Stimulated activated CD4-positive, alpha-beta T cell treated with anti-CD3 and anti-CD28 coated beads, Interleukin-4, amount 100 ng/mL, for 48 hours (primary cell): ENCODE measurements at places on chromosomes 6 and 20.

DNA sequence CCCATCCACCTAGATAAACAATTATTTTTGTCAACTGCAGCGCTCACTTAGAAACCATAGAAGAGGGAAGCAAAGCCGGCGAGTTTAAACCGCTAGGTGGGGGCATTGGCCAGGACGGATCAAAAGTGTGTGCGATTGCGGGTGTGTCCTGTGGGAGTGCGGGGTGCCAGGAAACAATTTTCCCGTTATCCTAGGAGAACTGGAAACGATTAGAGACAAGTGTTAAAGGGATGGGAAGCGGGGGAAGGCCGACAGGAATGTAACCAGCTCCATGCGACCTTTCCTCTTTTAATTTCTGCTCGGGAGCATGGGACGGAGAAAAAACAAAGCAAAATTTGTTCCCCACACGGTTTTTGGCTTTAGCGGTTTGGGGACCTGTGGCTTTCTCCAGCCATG, 2.8 kb upstream of the HTR1B start:
- no peak for DNase-seq

GRCh38 chr6:134161041-134161440, 108.6 kb upstream of the SLC2A12 start:
- no peak for DNase-seq

- DNase-seq = no peak
Observed at GRCh38 chr6:76221525-76221924, 149.1 kb upstream of the IMPG1 start.

GRCh38 chr20:8124639-8125038, 7.4 kb upstream of the PLCB1 start:
- DNase-seq = no peak

GRCh38 chr20:59580146-59580946, 24.0 kb upstream of the PHACTR3 start:
- no peak for DNase-seq

- DNase-seq = no peak
Observed at GRCh38 chr6:108727966-108728730, 120.1 kb upstream of the ARMC2 start.

- DNase-seq = no peak
Observed at GRCh38 chr6:136188486-136188885, 61.6 kb downstream of the MTFR2 start.

DNA sequence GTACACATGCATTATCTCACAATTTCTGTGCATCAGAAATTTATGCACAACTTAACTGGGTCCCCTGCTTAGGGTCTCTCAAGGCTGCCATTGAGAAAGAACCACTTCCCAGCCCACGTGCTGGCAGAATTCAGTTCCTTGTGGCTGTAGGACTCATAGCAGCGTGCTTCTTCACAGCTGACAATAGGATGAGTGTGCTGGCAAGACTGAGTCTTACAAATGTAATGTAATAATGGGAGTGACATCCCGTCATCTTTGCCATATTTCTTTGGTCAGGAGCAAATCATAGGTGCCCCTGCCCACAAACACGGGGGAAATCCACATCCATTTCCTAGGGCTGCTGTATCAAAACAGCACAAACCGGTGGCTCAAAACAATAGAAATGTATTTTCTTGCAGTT, 77.4 kb downstream of the FIG4 start:
- no peak for DNase-seq

GRCh38 chr6:169972101-169972651, 220.8 kb downstream of the ERMARD start:
- no peak for DNase-seq

DNA sequence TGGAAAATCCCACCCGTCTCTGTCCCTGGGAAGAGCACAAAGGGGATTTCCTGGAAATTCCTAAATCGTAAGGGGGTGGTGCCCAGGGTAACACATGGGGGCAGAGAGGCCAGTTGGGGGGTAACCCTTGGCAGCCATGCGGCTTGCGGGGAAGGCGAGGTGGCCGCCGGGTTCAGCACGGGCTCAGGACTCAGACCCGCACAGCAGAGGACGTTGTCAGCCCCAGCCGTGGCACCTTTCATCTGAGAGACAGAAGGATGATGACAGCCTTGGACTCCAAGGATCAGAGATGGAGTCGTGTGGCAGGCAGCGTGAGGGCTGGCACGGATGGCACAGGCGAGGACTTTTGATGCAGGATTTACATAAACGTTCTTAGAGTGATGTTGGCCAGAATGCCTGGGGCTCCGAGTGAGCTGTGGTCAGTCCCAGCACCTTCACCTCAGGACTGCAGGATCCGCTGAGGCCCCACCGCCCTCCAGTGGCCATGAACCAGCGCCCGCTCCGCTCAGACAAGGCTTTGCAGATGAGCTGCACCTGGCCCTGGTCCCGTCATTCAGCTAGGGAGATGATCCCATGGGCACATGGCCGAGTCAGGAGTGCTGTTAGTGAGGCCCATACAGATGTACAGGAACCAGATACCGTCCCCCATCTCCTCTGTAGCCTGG, 190.3 kb downstream of the TAF4 start:
- DNase-seq = no peak

- DNase-seq = peak; percentile 19
Observed at GRCh38 chr6:114747995-114748625, 405.3 kb upstream of the HS3ST5 start.

DNA sequence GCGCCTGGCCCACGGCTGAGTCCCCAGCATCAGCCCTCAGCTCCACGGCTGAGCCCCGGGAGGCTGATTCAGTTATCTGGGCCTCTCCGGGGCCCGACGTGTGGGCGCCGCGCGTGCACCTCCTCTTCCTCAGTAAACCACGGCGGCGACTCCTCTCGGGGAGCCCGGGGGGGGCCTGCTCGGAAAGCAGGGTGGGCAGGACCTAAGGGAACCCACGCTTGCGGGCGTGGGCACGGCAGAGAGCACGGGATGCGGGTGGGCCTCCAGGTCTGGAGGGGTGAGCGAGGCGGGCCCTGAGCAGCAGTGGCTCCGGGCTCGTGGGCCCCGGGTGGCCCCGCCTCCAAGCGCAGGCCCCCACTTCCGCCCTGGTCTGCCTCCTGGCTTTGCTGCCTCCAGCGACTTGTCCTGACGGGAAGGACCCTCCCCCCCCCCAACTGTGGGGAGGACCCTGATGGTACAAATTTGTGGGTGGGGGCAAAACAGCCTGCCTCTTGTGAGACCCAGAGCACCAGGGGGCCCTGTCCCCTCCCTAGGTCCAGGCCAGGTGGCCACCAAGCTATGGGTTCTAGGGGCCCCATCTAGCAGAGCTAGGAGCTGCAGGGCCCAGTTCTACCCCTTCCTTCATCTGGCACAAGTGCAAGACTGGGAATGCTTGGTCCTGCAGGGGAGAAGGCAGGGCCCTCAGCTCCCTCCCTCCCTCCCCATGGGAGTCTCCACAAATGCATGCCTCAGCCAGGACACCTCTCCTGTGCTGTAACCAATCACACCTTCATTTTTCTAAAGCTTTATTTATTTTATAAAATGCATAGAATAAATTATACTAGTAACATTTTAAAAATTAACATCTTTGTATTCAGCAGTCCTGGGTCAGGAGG, 16.9 kb downstream of the UCKL1 start:
- no peak for DNase-seq

DNA sequence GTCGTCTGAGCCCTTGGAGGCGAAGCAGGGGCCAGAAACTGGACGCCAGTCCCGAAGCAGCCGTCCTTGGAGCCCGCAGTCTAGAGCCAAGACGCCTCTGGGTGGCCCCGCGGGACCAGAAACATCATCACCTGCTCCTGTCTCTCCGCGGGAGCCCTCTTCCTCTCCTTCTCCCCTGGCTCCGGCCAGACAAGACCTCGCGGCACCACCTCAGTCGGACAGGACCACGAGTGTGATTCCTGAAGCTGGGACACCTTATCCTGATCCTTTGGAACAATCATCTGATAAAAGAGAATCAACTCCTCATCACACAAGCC, 416 bp downstream of the RSPH4A start:
- DNase-seq = no peak

GRCh38 chr6:56866917-56867522, 87.9 kb upstream of the BEND6 start:
- no peak for DNase-seq

DNA sequence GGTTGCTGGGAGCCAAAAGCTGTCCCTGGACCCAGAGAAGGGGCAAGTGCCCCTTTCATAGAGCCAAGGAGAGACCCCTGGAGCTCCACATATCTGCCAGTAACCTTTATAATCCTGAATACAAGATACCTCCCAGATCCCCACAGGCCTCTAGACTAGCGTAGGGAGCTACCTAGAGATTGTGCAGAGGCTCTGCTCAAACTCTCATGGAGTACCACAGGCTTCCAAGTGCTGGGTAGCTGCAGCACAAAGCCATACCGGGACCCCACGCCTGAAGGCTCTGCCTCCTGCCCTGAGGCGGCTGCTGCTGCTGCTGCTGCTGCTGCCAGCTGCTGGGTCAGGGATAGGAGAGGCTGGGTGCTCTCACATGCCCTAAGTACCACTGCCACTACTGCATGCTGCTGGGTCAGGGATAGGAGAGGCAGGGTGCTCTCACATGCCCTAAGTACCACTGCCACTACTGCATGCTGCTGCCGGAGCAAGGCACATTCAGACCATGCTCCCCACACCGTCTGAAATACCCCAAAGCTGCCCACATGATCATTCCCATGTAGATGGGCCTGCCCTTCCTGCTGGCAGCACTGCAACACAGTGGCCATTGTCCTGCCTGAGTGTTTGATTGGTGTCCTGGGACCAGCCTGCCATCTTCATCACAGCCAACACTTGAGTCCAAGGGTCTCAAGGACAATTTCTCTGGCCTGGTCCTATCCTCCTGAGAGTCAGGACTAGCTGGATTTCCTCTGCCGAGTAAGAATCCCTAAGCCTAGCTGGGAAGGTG, 1434.3 kb upstream of the ADGRB3 start:
- no peak for DNase-seq

DNA sequence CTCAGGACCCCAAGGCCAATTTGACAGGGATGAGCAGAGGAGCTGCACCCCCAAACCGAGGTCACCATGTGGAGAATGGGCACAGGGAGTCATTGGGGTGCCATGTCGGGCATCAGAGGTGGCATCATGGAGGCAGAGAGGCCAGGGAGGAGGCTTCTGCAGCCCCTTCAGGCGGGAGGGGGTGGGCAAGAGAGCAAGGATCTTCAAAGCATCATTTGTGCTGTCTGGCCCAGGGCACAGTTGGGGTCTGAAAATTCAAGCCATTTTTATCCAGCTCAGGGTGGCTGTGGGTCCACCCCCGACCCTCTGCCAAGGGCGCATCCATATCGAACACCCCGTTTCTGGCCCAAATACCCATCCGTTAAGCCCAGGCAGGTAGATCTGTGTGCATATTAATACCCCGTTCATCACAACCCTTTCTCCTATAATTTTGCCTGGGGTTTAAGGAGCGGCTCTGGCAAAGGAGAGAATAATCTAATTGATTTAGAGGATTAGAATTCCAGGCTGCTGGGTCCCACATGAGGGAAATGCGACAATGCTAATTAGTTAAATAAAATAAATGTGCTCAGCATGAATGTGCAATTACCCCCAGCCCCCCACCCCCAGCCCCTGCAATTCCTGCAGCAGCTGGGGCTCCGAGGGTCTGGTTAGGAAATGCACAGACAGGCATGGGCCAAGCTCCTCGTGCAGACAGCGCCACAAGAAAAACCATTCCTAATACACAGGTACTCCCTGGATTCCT, 31.9 kb downstream of the VSTM2L start:
- DNase-seq = no peak

DNA sequence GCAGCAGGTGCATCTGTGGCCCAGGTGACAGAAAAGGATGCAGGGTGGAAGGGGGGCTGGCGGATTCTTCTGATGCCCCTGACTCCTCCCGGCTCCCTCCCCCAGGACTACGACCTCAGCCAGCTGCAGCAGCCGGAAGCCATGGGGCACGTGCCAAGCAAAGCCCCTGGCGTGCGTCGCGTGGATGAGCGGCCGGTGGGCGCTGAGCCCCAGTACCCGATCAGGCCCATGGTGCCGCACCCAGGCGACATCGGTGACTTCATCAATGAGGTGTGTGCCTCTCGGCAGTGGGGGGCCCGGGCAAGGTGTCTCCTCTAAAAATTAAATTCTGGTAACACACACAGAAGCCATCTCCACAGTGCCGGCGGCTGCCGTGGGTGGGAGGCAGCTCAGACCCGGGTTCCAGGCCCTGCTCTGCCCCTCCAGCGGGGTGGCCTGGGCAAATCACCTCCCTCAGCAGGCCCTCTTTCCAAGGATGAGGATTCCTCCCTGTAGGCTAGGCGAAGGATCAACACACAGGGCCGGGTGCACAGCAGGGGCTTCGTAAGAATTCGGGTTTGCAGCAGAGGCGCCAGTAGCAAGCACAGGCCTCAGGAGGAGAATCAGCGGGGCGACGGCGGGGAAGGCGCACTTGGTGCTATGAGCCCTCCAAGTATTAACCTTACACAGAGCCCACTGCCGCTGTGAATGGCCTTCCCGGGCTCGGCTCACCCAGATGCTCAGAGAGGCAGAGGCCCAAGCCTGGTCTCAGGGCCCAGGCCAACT, 131.5 kb downstream of the TAF4 start:
- no peak for DNase-seq

- no peak for DNase-seq
Observed at GRCh38 chr20:63173552-63174191, 42.3 kb downstream of the YTHDF1 start.
